ENCODE measurements at places on chromosomes 12 and 14.
A peak's percentile ranks its signal among the peaks of the same experiment; 100 is the strongest.

DNA sequence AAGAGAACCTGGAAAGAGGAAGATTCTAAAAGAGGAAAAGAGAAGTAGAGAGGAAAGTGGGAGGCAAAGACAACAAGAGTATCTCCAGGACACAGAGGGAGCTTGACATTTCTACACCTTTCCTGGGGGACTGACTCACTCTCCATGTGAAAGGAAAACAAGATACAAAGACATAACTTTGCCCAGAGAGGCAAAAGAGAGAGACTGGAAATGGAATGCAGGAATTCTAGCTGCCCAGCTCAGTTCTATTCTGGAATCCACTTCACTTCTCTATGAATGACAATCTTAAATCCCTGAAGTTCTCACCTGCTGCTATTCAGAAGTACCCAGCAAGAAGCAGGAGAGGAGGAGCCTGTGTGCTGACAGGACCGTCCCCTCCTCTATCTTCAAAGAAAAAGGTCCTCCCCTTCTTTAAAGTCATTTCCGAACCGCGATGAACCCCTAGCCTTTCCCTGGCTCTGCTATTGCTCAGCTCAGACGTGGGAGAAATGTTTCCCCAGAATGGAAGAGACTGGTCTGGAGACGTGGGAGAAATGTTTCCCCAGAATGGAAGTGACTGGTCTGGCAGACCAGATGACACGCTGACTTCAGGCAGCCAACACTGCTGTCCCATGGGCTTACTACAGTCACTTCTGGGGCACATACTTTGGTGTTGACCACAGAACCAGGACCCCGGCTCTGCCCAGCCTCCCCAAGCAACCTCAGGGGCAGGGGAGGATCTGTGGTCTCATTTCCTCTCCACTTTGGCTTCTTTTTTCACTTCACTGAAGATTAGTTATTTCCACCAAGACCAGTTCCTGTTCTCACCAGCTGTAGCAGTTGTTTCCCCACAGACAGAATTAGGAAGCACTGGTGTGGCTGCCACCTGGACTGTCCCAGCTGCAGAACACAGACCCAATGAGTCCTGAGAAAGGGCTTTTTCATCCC is 8.3 kb downstream of the FMNL3 start:
- peak; percentile 51 for DNase-seq

DNA sequence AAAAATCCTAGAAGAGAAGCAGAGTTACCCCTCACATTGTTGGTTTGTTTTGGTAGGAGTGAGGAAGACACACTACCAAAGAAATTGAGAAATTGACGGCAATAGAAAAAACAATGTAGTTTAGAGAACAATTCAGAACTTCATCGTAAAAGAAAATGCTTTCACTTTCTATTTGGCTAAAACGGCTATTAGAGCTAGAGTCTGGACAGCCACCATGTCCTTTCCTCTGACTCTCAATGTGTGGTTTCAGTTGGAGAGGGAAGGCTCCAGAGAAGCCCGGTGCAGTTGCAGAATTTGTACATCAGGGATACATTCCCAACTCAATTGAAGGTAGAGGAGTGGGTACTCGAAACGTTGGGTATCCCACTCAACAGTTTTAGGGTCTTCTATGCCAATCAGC is 535.3 kb downstream of the GALC start:
- no peak for DNase-seq

DNA sequence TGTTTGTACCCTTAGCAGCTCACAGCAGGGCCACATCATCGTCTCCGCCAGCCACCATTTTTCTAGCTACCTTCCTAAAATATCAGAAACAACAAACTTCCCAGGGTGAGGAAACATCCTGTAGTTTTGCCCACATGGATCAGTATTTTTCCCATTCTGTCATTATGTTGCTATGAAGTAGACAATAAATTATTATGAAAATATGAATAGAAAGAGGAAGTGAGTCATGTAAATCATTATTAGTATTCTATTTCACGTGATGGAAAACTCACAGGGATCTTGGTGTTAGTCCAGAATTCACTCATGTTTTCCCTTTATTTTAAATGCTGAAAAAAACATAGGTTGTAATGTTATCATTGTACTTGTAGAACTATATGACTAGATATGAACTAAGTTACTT is 319.4 kb downstream of the SYT1 start:
- DNase-seq: no peak

DNA sequence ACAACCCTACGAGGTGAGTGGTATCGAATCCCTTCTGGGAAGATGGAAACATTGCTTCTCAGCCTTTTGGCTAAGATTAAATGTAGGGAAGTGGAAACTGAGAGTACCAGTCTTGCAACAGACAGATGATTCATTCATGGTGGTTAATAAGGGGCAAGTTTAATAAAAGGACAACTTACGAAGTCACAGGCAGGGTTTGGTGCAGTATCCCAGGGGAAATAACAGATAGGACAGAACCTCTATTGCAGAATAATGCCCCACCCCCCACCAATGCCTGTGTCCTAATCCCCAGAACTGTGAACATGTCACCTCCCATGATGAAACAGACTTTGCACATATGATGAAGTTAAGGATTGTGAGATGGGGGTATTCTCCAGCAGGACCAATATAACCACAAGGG is 212.5 kb downstream of the TBX5 start:
- DNase-seq: no peak

DNA sequence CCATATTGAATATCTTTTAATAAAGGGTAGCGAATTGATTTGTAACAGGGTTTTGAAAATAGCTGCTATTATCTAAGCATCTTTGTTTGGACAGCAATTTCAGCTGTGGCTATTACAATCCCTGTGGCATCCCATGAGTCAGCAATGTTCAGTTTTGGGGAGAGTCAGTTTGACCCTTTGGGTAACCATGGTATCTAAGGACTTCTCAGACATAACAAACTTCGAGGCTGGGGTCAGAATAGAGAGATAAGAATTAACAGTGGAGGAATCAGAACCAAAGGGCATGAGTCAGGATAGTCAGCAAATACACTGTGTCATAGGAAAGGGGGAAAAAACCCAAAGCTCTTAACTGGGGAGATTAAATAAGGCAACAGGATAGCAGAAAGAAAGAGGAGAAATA is 11.7 kb upstream of the PTHLH start:
- DNase-seq: no peak

DNA sequence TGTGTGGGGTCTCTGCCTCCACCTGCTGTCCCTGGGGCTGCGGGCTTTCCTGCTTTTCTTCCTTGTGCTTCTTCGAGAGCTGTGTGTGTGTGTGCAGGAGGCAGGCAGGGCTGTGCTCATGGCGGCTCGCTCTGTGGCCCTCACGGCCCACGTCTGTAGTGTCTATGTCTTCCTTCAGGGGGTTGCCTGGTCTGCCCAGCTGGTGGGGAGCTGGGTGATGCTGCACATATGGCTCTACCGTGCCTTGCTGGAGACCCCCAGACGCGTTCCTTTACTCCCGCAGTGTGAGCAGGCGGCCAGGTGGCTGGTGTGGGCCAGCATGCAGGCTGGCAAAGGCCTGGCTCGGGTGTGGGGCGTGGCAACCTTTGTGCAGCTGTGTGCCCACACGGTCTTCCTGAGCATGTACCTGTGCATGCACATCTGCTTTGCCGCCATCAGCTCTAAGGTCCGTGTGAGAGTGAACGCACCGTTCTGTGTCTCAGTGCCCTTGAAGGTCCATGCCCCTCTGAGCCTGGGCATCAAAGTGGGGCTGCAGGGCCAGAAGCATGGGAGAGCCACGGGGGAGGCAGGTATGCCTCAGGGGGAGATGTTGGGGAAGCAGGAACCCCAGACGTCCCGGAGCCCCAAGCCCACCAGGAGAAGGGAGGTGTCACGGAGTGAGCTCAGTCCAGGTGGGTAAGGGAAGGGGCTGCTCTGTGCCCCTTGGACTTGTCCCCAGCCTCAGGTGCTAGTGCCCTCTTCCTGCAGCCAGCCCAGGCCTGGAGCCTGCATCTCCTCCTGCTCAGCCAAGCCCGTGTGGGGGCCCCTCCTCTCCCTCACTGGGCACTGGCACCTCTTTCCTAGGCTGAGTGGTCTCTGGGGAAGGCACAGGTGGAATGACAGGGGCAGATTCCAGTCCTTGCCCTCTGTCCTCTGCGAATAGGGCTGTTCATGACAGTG is 26.4 kb downstream of the CLSTN3 start:
- no peak for DNase-seq

GRCh38 chr14:82694820-82695219 is 1161.2 kb upstream of the SEL1L start:
- no peak for DNase-seq
